ENCODE measurements at places on chromosomes 11 and 22.
A peak's percentile ranks its signal among the peaks of the same experiment; 100 is the strongest.

GRCh38 chr22:32920032-32920628 is 118.6 kb downstream of the TIMP3 start:
- DNase-seq = no peak

DNA sequence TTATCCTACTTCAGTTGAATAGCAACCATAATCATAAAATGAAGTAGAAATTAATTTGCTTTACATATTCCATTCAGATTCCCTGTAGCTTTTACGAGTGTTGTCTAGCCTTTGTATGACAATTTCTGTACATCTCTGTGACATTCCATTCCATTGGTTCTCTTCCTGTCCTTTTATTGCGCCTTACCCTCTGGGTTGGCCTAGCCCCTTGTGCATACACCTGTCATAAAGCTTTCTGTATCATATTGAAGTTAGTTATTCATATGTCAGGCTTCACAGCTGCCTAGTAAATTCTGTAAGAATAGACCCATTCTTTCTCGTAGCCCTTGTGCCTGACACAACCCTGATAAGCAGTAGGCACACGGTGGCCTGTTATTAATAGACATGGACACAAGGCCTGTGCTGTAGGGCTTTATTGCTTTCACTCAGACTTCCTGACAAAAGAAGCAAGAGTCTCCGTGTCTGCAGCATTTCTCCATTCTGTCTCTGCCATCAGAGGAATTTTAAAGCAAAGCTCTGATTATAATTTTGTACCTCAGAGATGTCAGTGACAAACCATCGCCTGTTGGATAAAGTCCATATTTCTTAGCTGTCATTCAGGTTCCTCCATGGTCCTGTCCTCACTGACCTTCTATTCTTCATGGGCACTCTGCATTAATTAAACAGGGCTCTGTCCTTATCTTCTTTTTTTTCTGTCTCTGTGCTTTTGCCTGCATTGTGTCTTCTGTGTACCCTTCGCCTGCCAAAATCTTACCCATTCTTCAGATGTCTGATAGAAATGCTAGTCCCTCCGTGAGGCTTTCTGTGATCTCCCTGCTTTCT is 49.4 kb downstream of the BID start:
- no peak for DNase-seq

- no peak for DNase-seq
These were observed 812.2 kb downstream of the BRD1 start for GRCh38 chr22:49015459-49015858.

GRCh38 chr22:17162731-17163130 is 3.7 kb upstream of the HDHD5 start:
- no peak for DNase-seq

GRCh38 chr11:58615559-58615958 is 6.9 kb upstream of the CNTF start:
- no peak for DNase-seq

DNA sequence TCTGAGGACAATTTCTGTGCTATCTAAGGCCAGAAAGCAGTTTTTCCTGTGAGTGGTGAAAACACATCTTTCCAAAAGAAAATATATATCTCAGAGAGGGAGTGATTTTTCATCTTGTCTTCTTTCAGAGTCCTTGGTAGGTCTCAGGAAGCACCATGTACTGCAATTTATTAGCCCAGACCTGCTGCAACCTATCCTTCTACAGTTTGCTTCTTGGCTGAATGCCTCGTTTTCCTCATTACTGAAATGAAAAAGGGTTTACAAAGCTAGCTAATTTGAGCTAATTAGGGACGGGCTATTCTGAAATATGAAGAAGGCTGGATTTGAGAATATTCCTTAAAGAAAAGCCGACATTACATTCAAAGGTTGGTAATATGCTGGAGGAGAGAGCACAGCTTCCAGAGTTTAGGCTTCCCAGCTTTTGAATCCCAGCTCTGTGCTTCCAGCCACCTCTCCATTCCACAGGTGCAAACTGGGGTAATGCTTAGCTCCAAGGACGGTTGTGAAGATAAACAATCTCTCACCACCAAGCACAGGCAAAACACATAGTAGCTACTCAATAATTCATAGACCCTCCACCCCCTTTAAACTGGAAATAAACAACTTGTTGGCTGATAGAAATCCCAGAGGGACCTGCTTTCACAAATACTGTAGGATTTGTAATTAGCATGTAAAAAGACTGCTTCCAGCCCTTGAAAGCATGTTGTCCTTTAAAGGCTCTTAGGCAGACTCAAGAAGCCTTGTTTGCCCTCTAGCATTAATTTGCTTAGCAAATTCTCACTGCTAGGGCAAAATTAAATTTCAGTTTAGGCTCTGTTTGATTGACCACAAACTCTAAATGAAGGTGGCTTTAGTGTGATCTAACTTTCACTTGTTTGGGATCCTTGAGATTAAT is 24.5 kb upstream of the SESN3 start:
- DNase-seq = no peak

GRCh38 chr22:20952544-20953341 is 14.3 kb upstream of the AIFM3 start:
- no peak for DNase-seq

DNA sequence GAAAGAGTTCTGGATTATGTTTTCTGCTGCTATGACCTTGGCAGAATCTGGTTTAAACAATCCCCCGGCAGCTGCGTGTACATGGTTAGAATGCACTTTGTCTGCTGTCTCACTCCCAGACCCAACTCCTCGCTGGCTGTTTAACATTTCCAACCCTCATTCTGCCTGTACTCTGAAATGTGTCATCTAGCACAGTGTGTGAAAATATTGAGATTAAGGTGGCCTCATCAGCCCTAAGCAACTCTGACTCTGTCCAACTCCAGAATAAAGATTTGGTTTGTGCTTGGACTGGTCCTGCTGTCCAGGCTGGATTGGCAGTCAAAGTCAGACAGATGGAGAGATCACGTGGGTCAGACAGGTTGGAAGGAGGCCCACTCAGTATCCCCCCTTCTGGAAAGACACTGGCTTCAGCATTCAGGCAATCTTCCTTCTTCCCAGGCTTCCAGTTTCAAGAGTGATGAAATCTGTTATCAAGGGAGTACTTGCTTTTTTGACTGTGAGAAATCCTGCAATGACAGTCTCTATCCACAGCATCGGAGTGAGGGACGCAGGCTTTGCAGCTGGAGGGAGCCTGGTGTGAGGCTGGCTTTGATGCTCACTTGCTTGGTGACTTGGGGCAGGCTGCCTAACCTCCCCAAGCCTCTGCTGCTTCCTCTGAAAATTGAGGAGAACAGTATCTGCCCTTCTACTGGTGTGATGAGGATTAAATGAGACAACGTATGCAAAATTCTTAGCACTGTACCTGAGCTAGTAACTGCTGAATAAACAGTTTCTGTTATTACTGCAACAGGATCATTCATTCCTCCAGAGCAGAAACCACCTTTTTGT is 29.8 kb downstream of the ABTB2 start:
- DNase-seq = no peak

GRCh38 chr11:95668131-95668530 is 121.5 kb downstream of the FAM76B start:
- DNase-seq = no peak

GRCh38 chr11:132347156-132348090 is 977.0 kb downstream of the NTM start:
- no peak for DNase-seq

DNA sequence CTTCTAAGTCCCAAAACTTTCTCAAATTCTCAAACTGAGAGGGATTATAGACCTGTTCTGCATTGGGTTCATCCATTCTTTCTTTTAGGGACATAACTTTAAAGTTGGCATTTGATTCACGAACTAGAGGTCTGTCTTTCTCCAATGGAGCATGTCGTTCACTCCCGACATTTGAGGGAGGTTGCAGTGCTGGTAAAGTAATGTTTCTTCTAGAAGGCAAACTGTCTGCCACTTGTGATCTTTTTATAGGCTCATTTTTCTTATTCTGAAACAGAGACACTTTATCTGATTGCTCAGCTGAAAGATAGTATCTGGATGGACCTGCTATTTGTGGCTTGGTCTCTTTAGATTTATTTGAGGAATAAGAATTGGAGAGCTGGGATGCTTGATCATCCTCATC is 40.4 kb upstream of the CCDC89 start:
- DNase-seq = no peak

GRCh38 chr11:60133917-60134316 is 45.5 kb downstream of the MS4A2 start:
- no peak for DNase-seq

GRCh38 chr11:36402568-36403170 is 106.6 kb downstream of the PRR5L start:
- no peak for DNase-seq

DNA sequence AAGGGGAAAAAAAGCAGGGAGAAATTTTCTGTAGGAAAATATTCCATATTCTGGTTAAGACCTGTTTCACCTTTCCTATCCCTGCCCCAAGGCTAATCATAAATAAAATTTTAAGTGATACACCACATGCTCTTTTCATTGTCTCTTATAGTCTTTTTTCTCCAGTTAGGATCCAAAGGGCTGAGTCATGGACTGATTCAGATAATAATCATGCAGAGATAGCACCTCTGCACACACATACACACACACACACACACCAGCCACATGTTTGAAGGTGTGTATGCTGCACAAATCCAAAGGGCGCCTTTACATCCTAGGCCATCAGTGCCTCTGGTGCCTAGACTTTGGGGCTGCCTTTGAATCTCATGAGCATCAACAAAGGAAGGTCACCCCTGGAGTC is 35.5 kb upstream of the CWF19L2 start:
- DNase-seq = no peak

DNA sequence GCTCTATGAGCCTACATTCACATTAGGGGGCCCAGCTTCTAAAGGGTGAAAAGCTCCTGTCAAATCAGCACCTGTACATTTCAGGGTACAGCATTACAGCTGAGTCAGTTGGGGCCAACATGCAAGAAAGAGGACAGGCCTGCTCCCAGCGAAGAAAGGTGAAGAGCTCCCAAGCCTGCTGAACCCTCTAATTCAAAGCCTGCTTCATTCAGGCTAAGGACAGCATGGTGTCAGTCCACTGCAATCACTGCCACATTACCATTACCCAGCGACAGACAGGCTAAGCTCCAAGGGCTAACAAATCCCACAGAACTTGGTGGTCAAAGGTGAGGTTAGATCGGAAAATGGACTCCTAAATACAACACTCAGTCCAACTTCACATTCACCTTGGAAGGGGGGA is 65.4 kb upstream of the CHRM4 start:
- DNase-seq = no peak

DNA sequence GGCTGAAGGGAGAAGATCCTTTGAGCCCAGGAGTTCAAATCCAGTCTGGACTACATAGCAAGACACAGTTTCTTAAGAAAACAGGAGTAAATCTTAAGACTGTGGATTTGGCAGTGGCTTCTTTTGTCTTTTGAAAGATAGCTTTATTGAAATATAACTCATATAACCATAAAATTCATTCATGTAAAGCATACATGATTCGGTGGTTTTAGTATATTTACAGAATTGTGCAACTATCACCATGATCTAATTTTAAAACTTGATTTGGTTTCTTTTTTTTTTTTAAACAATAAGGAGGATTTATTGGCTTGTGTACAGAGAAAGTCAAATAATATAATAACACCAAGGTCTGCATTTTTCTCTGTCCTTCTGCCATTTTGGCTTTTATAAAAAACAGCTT is 23.1 kb upstream of the PSMA1 start:
- no peak for DNase-seq

DNA sequence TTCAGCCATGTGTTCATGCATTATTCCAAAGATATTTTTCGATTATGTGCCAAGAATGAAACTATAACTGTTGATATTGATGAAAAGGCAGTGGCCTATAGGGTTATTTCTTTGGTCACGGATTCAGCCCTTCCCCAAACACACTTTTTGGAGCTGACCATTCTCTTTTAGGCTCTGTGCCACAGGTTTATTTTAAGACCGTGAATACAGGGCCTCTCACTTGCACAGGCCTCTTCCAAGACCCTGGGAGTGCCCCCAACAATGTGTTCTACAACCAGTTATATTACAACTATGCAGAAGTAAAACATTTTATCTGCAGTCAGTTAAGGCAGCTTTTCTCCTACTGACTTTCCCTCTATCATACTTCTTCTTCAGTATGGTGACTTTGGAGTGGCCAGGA is 104.6 kb downstream of the ALX4 start:
- no peak for DNase-seq

- no peak for DNase-seq
These were observed 53.7 kb upstream of the CCDC34 start for GRCh38 chr11:27416568-27417176.

DNA sequence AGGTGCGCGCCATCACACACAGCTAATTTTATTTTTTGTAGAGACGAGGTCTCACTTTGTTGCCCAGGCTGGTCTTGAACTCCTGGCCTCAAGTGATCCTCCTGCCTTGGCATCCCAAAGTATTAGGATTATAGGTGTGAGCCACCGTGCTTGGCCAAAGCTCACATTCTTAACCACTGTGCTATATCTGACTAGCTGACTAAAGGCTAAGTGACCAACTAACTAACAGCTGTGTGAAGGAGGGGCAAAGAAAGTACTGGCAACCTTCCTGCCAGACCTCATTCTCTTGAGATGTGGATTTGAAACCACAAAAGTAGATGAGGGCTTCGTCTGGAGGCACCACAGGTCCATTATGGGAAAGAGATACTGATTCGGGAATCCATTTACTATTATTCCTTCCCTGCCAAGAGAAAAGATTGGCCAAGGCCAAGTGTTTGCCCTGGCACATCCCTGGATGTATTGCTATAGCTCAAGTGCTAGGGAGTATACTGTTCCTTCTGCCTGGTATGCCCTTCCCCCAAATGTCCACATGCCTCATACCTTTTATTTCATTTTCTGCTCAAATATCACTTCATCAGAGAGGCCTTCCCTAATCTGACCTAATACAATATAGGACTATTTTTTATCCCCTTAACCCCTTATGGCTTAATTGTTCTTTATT is 52.7 kb upstream of the RRM1 start:
- no peak for DNase-seq

DNA sequence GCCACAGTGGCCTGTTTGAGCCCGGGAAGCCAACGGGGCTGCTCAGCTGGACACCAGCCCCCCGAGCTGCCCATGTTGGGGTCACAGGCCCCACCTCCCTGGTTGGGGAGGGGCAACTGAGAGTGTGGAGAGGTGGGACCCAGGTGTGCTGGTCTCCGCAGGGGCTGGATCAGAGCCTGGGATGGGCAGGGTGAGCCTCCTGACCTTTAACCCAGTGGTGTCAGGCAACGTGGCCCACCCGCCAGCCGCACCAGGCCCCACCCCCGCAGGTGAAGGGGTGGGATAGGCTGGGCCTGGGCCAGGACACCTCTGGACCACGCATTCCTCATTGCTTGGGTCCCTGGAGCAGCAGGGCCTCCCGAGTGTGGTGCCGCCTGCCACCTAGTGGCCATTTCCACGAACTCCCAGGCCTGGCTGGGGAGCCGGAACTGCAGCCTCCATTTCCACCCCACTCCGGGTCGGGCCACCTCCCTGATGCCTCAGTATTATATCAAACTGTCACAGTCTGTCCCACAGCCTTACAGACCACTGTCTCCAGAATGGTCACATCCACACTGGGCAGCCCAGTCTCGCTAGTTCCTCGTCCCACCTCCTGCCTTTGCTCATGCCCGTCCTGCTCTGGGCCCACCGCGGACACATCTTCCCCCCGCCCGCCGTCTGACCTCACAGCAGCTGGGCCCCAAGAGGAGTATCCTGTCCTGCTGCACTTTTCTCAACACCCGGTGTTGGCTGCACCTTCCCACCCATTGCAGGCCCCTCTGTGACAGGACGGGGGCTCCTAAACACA is 13.3 kb upstream of the PPP6R3 start:
- DNase-seq = peak; percentile 80

Data from natural killer cell treated with Interleukin-12 subunit alpha and Interleukin-12 subunit beta and Interleukin-15 and Interleukin-18, amount 100 ng/mL, for 72 hours (primary cell).